A673 (cell line): ENCODE measurements at places on chromosomes 13 and 19. TPM values are rescaled to one million over a fixed set of nuclear protein-coding genes. Genes with fewer than 3 reads are reported as not detected.

Gene SLC25A41
- 0.39 and 0.44 TPM in 2 replicates for total RNA-seq

Gene AKAP8
- 46.8 and 48.4 TPM in 2 replicates for total RNA-seq

Gene TUBA3C
- total RNA-seq, result not detected in 2 replicates

Gene ERCC5
- total RNA-seq, result 36.2 and 37.6 TPM in 2 replicates

Gene NKPD1
- 0.30 and 0.37 TPM in 2 replicates for total RNA-seq

GRCh38 chr13:98538876-98539275 is 38.0 kb downstream of the STK24 start:
- no peak for DNase-seq

DNA sequence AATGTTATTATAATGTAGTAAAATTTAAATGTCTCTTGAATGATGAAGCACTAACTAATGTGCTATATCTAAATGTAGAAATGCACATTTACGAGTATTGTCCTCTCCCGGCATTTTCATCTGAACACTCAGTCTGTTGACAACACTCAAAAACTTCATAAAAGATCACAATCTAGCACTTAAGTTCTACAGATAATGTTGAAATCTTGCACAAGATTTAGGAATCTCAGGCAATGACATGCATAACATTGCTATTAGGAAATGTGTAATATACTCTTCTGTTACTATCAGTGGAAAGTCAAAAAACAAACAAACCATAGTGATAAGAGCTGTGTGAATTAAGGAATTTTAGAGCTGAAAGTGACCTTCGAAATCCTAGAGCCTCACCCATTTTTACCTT is 37.5 kb upstream of the XPO4 start:
- no peak for DNase-seq

DNA sequence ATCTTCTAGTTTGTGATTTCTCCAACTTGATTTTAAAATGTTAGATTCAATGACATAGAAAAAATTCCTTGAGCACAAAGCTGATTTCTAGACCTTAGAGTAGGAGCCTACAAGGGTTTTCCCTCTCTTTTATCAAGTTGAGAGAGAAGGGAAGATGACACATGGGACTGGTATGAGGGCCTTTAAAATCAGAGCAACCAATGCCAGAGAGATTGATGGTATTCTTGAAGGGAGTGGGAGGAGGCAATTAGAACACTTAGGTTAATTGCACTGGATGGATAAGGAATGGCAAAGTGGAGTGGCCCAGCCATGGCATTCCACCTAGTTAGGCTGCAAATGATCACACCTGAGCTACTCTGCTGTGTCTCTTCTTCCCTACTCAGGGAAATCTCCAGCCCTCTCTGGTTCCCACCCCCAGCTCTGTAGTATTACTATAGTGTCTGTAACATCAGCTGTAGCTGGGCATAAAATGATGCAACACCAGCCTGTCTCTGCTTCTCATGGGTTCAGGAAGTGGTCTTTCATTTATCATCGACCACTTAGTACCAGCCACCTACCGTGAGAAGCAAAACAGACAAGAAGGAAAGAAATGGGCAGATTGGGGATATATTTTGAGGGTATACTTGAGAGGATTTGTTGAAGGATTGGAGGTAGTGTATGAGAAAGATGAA is 333.6 kb downstream of the DLEU7 start:
- DNase-seq, result peak; percentile 34

DNA sequence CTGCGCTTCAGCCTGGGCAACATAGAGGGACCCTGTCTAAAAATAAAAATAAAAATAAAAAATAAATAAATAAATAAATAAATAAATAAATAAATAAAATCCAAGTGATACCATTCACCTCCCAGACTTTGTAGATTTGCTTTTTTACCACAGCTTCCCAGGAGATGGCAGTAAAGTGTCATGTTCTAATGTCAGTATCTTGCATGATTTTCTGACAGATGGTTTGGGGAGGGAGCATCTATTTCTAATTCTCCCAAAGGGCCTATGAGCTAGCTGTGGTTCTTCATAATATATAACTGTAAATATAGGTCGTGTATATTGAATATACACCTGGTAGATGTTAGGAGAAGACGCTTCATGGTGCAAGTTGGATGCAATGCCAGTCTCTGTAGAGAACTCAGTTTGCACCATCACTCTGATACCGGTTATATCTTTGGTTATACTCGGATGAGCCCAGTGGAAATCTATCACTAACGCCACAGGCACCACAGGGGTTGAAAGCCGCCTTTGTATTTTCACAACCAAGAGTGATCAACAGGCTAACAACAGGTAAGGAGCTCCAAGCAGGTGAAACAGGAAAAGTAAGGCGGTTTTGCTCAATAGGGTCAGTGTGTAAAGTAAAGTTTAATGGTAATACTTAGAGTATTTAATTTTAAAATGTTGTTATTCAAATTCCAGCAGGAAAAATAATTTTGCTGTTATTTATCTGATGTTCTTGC is 13.9 kb downstream of the APLP1 start:
- peak; percentile 82 for DNase-seq

GRCh38 chr13:35785576-35786303 is 309.3 kb upstream of the MAB21L1 start:
- no peak for DNase-seq

DNA sequence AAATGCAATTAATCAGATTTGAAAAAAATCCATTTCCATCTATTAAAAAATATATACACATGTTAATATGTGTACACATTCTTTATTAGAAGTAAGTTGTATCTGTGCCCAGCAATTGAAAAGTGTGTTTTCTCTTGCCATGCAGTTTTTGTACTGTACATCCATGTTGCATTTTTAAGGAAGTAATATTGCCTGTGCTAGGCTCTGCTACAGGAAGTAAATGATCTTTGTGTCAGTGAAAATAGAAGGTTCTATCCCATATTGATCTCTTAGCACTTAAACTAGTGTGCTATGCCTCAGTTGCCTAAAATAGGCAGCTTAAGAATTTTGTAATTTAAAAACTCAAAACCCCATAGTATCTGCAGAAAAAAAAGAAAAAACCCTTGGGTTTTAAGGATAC is 122.5 kb downstream of the CDK8 start:
- DNase-seq, result no peak

GRCh38 chr13:82147526-82147925 is 1734.7 kb downstream of the SLITRK1 start:
- no peak for DNase-seq

- DNase-seq, result no peak
Measured at GRCh38 chr13:51721496-51721895, 82.5 kb downstream of the DHRS12 start.

GRCh38 chr19:43468354-43469159 is 3.1 kb upstream of the LYPD3 start:
- no peak for DNase-seq

DNA sequence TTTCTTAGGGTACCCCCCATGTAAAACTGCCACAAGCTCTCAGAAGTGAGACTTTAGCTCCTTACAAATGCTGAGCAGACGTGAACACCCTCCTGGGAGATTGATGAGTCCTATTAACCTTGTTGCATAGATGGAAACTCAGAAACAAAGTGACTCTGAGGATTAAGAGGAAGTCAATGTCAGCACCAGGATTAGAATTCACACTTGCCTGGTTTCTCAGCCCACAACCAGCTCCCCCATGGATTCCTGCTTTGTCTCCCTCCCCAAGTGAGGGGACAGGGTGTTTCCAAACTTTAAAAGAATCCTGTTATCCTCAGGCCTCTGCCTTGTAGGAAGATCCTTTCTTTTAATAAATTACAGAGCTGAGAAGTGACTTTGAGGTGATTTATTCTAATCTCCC is 324.4 kb downstream of the NDFIP2 start:
- DNase-seq, result peak; percentile 88

DNA sequence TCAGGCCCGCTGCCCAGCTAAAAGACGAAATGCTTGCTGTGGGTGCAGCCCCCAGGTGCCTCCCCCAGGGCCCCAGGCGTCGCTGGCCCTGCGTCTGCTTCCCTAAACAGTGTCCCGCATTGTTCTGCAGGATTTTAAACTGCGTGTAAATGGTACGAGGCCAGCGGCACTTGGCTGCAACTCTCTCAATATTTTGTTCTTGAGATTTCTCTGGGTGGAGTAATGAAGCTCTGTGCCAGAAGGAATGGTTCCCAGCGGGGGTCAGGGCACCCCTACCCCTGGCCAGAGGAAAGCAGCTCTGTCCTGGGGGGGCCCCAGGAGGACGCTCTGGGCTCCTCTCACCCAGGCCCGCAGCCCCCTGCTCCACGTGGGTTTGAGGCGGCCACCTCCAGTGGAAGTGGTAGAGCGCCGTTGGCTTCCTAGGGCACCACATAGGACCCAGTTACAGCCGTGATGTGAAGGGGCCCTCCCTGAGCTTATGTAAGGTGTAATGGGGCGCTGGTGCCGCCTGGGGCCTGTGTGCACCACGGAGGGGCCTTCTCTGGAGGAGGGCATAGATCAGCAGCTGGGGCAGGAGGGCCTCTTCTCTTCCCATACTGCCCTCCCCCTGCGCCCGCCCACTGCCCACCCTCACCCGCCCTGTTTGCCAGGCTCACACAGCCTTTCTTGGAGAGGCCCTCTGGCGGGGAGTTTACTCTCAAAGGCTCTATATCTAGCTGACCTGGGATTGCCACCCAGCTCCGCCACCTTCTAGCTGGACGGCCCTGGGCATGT is 19.8 kb downstream of the PAK4 start:
- DNase-seq, result no peak

DNA sequence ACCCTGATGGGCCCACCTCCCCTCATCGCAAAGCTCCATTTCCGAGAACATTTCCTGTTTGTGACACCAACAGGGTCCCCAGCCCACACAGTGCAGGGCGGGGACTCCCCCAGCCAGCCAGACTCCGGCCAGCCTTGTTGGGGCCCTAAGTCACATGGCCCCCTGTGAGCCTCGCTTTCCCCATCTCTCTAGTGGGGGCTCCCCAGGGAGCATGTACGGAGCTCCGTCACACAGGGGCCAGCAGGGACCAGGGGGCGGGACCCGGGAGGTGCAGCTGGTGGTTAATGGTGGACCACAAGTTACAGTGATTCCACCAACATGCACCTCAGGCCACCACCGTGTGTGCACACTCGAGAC is 1.7 kb downstream of the TBXA2R start:
- DNase-seq, result no peak

DNA sequence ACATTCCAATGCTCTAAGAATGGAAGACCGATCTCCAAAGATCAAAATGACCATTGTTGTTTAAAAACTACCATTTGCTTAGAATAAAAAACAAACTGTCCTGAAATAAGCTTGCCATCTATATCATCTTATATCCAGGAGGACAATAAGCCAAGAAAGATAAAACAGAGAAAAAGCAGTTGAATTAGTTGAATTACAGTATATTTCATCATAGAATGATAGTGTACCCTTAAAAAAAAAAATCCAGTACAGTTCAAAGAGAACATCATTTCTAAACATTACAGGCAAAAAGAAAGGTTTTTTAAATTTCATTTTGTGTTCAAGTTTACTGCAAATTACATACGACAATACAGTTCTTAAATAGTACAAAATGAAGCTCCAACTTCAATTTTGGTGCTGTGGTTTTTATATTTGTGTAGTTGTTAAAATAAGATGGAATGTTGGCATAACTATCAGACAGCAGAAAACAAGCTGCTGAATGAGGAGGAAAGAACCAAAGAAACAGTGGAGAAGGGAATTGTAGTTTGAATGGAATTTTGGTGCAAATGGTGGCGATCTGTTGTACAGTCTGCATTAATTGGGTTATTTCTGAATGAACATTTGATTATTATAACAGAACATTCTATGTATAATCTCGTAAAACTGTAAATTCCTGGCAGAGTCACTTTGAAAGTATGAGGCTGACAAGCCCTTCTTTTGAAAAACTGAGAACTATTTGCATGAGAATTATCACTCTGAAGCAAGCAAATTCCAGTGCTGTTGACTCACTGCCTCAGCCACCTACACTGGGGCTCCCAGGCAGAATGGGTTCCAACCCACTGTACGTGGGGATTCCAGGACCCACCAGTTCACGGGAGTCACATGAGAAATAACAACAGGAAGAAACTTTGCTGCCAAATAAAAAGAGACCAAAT is 37.7 kb downstream of the LHFPL6 start:
- peak; percentile 82 for DNase-seq

GRCh38 chr13:106176117-106176516 is 359.3 kb downstream of the EFNB2 start:
- no peak for DNase-seq

DNA sequence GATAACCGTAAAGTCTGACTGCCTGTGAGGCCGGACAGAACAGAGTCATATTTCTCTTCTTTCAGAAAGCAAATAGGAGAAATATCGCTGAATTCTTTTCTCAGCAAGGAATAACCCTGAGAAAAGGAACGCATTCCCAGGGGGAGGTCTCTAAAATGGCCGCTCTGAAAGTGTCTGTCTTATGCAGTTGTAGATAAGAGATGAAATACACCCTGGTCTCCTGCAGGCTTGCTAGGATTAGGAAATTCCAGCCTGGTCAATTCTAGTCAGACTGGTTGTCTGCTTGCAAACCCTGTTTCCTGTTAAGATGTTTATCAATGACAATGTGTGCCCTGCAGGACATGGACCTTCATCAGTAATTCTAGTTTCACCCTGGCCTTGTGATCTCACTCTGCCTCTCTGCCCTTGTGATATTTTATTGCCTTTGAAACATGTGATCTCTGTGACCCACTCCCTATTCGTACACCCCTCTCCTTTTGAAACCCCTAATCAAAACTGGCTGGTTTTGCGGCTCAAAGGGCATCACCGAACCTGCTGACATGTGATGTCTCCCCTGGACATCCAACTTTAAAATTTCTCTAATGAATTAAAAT is 934.8 kb upstream of the SPRY2 start:
- no peak for DNase-seq

DNA sequence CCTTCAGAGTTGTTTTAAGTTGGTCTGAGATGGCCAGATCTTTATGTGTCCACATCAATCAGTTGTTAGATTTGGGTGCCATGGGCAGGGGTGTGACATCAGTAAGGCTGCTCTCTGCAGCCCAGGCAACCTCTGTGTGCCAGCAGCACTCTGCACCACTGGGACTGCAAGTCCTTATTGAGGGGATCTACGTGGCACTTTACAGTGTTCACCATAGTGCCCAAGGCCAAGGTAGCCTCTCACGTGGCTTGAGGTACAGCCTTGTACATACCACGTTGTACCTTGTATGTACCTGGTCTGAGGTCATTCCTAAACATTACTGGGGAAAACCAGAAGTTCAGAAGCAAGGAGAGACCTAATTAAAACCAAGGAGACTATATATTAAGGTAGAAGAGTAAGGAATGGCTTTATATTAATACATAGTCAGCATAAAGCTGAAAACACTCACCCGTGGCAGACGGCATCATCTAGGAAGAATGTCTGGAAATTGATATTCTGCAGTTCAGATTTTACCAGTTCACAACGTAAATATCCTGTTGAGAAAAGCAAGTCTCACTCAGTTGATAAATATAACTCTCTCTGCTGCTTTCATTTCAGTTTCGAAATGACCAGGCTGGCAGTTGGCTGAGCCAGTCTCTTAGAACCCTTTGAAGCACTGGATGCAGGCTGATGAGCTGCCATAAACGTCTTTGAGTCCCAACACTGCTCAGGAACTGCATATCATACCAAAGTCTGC is 128.8 kb downstream of the ZDHHC20 start:
- DNase-seq, result no peak

DNA sequence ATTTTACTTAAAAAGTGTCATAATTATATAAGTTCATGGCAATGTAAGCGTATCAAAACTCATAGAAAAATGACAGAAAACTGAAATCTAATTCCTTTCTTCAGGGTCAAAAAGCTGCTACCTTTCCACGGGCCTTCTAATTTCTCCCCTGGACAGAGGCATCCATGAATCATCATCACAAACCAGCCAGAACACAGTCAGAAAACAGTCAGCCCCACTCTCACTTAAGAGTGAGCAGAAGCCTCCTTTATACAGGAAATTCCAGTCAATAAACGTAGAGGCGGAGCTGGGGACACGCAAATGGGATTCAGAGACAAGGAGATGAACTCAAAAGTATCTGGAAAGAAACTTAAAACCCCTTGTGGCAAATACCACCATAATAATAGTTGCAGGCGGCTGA is 54.2 kb upstream of the ABCC4 start:
- DNase-seq, result peak; percentile 63
